ENCODE measurements at places on chromosomes 4 and X.

DNA sequence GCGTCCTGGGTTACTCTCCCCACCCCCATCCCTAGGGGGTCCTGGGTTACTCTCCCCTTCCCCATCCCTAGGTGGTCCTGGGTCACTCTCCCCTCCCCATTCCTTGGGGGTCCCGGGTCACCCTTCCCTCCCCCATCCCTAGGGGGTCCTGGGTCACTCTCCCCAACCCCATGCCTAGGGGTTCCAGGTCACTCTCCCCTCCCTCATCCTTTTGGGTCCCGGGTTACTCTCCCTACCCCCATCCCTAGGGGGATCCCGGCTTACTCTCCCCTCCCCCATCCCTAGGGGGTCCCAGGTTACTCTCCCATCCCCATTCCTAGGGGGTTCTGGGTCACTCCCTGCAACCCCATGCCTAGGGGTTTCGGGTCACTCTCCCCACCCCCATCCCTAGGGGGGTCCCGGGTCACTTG lies 1.5 kb downstream of the ASMTL start:
- no peak for DNase-seq

- DNase-seq: no peak
Observed at GRCh38 chr4:26017531-26017930, 103.5 kb downstream of the SMIM20 start.

DNA sequence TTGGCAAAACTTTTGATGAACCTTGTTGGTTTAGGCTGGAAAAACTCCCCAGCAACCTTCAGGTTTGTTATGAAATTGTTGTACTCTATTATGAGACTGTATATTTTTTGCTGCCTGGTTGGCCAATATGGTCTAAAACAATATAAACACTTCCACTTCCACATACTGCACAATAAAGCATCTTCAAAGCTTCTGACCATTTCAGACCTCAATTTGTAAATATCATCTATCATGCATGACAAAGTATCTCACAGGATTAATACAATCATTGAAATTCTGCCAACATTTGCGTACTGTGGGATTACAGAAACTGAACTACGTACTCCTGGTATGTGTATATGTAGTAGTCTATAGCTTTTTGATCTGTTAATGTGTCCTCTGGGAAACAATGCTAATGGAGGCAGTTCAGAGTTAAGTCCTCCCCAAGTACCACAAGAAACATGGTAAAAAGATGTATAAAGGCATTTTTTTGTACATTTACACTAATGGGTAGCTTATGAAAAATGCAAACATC lies 40.4 kb downstream of the GPC4 start:
- no peak for DNase-seq

DNA sequence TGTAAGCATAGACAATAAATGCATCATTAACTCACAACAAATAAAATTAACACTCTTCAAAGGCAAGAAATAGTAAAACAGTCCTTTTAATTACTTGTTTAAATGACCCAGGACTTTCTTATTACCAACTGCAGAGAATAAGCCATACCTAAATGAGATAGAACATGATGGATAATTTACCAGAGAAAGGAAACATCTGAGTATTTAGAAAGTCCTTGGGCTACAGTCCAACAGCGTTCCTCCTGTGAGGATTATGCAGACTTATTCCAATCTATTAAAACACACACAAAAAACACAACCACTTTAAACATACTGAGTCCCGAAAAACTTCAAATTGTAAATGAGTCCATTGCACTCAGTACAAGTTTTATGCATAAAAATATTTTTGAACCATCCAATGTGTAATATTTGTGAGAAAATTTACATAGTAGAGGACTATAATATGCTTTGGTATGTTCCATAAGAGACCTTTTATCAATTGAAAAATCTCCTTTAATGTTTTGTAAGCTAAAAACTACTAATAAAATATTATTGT lies 129.2 kb downstream of the NR3C2 start:
- no peak for DNase-seq

DNA sequence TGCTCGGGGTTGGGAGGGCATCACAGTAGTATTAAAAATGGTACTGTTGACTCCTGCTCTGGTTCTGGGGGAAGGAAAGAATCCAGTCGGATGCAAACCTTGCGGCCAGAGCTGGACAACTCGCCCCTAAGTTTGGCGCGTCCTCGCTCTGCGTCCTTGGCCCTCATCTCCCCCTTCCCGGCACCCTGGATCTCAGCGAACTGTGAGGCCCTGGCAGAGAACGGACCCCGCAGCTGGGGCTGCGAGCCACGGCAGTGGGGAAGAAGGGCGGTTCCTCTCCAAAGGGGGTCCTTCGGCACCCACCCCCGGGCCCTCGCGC lies 14.0 kb downstream of the ARHGEF6 start:
- DNase-seq: no peak

DNA sequence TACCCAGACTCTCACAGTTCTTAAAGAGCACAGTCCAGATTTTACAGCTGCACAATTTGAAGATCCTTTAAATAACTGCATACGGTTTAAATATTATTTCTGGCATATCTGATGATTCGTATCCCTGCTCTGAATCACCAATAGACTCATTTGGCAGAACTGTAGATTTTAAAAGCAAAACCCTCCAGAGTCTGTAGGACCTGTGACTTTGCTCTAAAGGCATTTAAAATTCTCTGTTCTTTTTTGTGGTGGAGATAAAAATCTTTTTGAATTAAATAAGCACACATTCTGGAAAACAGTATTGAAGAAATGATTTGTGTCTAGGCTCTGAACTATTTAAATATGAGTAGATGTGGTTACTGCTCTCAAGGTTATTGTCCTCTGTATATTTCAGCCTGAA lies 246.2 kb upstream of the PITX2 start:
- DNase-seq: no peak

DNA sequence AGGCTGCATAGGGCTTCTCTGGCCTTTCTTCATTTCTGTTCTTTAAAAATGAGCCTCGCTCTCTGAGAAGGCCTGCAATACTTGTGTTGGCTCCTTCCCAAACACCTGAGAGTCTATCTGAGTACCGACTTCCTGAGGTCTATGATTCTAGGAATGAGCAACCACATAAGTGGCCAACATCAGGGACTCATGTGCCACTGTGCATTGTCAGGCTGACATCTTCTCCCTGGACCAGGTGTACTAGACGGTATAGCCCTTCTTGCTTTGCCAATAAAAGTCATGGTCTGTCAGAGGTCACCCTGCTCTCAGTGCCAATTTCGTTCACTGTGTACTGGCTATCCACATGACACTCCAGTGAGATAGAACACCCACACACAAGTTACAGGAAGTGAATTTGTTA lies 67.4 kb upstream of the EPHA5 start:
- no peak for DNase-seq

DNA sequence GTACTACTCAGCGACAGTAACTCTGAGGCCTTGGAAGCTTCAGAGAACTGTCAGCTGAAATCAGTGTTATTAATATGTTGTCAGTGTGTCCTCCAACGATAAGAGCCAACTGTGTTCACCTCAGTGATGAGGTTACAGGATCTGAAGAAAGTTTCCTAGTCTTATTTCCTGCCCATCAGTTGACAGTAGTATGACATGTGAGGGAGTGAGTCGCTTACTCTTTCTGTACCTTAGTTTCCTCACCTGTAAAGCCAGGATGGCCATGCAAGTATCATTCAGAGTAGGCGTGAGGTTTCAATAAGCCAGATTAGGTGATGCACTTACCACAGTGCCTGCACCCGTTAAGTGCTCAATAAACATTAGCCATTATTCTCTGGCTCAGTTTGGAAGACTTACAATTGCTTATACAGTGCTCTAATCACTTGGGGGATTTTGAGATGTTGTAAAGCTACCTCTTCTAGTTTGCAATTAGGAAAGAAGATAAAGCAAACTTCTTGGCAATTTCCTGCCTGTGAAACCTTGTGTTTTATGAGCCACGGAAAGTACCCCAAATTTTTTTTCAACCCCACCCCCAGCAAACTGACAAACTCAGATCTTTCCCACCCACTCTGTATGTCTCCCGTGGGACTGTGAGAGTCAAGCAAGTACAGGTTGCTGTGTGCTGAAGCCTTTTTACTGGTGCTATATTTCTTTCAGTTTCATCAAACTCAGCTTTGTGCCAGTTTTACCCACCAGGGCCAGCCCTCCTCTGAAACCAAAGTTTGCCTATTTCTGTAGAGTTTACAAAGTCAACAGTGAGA lies 62.2 kb downstream of the ANXA3 start:
- no peak for DNase-seq

DNA sequence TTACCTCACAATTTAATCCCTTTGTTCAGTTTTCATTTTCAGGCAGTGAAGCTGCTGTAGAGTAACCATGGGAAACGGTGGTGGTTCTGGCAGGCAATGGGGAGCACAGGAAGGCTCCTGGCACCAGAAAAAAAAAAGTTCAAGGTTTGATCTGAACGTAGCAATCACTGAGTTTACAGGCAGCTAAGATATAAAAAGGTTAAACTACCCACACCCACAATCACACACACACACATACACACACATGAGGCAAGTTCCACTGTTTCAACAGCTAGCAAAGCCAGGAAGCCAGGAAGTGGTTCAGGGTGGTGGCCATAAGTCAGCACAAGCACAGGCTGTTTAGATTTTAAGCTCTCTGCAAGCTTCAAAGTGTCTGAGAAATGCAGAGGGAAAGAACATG lies at the start of gene SULT1B1:
SULT1B1 (minus strand) TSS at position 166 of the 400 bp plus-strand sequence. CDS start 5,403 bp downstream, outside the sequence.
- no peak for DNase-seq

GRCh38 chrX:39361736-39362135 lies 560.5 kb downstream of the MID1IP1 start:
- DNase-seq: no peak

- DNase-seq: no peak
Observed at GRCh38 chr4:124066595-124066994, 645.9 kb downstream of the ANKRD50 start.

DNA sequence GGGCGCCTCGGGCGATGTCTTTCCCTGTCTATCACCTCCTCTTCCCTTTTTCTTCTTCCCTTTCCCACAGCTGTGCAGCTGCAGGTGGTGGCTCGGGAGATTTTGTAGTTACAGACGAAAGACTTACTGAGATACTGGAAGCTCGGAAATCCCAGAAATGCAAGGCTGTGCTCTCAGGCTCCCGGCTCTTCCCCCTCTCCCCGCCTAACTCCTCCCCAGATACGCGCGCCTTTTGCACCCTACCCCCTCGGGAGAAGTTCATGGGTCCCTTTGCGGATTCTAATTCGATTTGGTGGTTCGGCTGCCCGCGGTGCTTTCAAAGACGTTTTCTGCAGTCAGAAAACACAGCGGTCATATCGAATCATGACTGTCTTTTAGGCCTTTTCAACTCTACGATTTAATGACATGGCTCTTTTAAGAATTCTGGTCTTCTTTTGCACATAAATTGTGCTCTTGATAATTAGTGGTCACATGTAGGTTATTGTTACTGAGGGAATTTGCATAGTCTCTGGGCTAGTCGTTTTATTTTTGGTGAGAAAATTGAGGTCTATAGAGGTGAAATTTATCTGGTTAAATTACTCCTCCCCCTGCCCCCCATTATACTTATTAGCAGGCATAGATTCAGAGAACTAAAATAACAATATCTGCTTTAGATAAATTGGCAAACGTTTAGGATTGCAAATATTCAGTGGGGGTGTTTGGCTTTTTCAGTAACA lies 1.6 kb downstream of the SEPTIN11 start:
- DNase-seq: peak; percentile 43

DNA sequence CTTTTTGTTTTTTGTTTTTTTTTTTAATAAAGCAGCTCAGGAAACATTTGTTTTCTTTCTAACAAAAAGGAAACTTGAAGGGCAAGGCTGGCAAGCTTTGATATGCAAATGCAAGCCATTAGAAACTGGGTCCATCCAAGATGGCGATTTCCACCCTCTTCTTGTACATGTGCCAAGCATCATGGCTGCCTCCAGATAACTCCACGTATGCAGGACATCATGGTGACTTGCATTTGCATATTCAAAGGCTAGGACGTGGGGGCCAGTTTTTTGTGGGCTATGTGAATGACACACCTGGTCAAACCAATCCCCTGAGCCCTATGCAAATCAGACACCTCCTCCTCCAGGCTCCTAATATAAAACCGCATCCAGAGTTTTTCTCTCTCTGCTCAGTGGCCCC lies 692.6 kb downstream of the FAM133A start:
- DNase-seq: no peak

DNA sequence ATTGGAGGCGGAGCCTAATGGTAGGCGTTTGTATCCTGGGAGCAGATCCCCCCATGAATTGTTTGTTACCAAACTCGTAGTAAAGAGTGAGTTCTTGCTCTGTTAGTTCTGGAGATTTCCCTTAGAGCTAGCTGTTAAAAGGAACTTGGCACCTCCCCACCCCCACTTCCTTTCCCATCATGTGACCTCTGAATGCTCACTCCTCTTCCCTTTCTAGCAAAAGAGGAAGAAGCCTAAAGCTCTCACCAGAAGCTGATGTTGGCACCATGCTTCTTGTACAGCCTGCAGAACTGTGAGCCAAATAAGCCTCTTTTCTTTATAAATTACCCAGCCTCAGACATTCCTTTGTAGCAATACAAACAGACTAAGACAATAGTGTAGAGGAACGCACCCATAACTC lies 13.8 kb upstream of the ATOH1 start:
- DNase-seq: no peak

DNA sequence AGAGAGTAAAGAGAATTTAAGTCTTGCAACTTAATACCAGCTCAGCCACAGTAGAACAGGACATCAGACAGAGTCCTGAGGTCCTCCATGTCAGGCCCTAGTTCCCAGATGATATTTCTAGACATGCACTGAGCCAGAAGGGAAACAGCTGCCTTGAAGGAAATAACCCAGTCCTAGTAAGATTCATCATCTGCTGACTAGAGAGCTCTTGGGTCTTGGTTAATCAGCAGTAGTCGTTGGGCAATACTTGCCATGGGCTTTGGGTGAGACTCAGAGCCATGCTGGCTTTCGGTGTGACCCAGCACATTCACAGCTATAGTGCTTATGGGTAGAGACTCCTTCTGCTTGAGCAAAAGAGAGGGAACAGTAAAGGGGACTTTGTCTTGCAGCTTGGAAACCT lies 379.1 kb downstream of the AR start:
- DNase-seq: no peak

DNA sequence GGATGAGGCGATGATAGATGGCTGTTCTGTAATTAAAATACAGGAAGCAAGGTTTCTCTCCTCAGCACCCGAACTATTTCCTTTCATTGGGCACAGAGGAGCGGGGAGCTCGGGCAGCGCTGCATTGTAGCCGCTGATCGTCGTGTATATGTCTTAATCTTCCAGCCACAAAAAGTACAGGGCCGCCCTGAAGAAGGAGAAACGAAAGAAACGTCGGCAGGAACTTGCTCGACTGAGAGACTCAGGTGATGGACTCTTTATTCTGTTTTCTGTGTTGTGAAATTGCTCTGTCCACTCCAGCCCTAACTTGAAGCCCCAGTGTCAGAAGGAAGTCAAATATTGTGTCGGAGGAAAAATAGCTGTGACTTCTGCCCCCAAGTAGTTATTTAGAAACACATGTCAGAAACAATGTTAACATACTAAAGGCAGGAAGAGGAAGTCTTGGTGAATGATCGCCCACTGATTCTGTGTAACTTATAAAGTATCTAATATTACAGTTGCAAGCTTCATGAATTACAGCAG lies 546 bp downstream of the ZRSR2 start:
- no peak for DNase-seq

- DNase-seq: no peak
Observed at GRCh38 chr4:37727635-37728034, 41.5 kb upstream of the RELL1 start.

GRCh38 chrX:46754586-46755061 lies 4.3 kb downstream of the SLC9A7 start:
- DNase-seq: no peak

- no peak for DNase-seq
Observed at GRCh38 chr4:112287258-112287989, 1.7 kb upstream of the TIFA start.

- no peak for DNase-seq
Observed at GRCh38 chrX:135114392-135114791, 5.9 kb downstream of the ETDB start.

GRCh38 chr4:12724510-12724909 lies 759.6 kb downstream of the RAB28 start:
- DNase-seq: no peak

Measured in iPS-NIHi11 (cell line).